ENCODE measurements at places on chromosomes 5 and 9.

DNA sequence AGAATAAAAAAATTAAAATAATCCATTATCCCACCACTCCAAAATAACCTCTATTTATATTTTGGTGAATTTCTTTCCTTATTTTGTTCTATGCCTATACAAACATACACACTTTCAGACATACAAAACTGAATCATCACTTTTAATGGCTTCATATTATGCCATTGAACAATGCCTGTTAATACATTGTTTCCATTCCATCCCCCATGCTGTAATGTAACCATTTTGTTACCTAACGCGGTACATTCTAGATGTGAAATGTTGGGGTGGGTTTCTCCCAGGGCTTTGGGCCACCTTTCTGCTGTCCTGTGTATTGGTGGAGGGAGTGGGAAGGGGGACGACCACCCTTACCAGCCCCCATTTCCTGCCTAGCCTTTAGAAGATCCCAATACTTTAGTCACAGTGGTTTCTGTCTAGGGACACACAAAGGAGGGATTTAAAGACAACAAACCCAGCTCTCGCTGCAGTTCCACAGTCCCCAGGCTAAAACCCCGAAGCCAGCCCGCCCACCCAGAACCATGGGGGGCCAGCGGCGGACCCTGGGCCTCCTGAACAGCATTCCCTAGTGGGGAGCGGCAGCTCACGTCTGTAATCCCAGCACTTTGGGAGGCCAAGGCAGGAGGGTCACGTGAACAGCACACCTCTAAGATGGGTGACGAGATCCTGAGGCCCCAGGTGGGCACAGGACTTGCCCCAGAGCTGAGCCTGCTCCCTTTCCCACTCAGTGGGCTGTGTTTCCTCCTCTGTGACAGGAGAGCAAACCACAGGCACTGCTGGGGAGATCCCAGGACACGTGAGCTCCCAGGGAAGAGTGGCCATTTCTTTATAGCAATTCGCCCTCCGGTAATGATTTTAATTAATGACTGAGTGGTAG lies 56.9 kb upstream of the STXBP1 start:
- DNase-seq: no peak

DNA sequence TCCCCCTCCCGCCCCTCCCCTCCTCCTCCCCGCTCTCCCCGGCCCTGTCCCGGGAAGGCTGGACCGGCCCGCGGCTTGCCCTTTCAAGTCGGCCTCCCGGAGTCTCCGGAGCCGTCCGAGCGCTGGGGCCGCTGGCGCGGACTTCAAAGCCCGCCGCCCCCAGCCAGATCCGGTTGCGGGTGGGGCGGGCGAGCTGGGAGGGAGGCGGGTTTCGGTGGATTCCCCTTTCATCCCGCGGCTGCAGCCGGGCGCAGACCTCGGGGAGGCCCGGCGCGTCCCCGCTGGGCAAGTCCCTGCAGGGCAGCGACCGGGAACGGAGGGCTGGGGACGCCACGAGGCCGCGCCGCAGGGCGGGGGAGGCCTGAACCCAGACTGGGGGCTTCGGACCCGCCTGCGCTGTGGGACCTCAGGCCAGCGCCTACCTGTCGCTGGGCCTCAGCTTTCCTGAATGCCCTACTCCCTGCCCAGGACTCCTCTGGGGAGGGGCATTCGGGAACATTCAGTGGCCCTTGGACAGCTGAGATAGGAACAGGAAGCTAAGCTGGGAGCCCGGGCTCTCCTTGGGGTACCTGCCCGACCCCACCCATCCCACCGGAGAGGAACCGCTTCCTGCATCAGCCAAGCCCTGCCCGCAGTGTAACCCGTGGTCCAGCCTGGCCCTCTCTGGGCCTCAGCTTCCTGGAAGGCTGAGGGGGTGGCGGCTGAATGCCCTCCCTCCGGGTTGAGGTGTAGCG lies 23.4 kb downstream of the C9orf50 start:
- no peak for DNase-seq

GRCh38 chr9:120926397-120926928 lies at the start of gene TRAF1:
TSS of gene TRAF1 (minus strand) at chr9:120926796. CDS start at chr9:120926075, 721 bp downstream.
- no peak for DNase-seq

GRCh38 chr9:35522187-35522586 lies 32.3 kb downstream of the RUSC2 start:
- no peak for DNase-seq

DNA sequence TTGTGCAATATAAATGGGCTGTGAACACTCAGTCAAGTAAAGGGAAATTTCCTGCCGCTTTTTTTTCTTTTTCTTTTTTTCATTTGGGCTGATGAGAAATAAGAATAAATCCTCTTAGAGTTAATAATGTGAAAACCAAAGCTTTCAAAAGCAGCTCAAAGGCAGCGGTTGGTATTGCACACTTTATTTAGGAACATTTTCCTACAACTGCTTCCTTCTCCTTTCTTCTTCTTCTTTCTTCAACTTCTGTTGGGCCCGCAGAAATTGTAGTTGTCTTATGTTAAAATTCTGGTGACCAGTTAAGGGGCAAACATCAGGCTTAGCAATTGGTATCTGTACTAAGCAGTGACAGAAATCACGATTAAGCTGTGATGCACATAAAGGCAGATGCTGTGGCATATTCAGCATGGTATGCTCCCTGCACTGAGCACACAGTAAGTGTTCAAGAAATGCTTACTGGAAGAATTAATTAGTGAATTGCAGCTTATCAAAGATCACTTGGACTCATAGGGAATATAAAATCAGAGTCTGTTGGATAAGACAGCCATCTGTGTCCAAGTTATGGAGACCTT lies 85.4 kb downstream of the ANKRD55 start:
- DNase-seq: no peak

DNA sequence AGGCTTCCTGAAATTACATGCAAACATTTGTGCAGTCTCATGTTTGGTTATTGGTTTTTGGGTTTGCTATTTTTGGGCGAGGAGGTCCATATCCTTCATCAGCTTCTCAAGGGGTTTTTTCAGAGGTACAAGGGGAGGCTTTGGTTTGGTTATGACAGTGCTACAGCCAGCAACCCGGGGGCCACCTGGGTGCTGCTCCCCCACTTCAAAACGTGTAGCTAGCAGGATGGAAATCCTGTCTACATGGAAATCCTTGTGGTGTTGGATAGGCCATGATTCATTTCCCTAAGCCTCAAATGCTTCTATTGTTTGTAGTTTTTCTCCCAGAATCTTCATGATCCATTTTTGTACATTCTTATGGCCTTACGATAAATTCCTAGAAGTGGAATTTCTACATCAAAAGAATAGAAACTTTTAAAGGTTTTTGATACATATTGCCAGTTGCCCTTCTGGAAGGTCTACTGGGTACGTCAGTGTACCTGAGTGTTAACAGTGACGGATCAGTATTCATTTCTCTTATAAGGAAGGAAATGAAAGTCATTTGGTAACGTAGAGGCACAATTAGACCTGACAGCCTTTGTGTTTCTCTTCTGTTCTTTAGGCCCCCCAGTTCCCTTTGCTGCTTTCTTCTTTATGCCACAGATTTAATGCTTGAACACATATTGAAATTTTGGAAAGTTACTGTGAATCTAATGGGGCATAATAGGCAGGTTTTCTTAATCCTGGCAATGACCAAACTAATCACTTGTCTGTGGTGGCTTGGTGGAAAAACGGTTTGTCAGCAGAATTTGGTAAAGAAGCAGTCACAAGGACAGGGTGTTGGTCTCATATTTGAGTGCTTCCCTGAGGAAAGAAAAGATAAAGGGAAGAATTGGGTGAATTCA lies 69.7 kb upstream of the ABL1 start:
- DNase-seq: no peak

DNA sequence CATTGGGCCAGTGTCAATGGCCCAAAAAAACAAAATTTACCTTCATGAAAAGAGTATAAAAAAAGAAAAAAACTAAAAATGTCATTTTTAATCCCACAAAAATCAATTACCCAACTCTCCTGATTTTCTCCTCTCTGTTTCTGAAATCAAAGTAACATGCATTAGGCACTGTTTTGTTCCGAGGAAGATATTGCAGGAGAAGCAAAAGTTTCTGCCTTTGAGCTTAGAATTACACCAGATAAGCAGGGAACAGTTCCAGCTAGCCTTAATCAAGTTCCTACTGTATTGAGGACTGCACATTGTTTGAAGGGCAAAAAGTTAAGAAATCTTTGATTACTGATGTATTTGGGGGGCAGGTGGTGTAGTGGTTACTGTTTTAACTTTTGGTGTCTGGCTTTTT lies 1.1 kb upstream of the PRKAA1 start:
- no peak for DNase-seq

DNA sequence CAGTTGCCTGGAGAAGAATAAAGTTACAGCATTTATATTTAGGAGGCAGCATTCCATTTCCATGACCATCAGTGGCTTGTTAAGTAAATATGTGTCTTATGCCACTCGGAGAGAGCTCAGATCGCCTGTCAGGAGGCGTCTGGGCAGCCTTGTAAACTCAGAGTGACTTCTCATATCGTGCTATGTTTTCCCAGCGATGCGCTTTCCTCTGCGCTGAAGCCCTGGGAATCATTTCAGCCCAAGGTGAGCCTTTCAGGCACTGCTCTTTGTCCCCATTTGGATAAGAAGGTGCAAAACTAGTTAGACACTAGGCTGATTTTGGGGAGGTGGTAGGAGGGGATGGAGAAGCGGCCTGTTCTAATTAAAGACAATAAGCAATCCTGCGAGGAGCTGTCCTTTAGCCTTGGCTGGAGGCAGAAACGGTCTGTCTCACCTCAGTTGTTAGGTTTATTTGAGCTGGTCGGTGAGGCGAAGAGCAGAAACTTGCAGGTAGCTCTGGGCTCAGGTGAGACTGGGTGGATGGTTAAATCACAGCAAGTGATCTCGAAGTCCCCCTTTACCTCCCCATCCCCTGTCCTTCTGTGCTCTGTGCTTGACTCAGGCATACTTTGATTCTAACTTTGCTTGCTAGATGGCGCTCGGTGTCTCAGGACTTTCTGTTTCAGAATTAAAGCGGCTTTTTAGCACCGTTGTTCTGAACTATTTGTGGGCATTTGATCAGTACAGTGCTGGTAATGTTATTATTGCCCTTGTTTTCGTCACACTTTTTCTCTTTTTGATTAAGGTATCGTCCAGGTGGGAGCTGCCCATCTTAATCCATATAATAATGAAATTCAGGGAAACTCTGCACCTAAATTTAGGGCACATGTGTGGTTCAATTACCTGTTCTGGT lies 24.6 kb downstream of the NR2F1 start:
- no peak for DNase-seq
